ENCODE measurements at places on chromosomes 3 and 15. TPM values are rescaled to one million over a fixed set of nuclear protein-coding genes. Genes with fewer than 3 reads are reported as not detected.

Gene LRRN1
- total RNA-seq = 6.8 TPM

Gene SLC24A5
- total RNA-seq = not detected

Gene TGM4
- total RNA-seq = not detected

Gene SLC9C1
- not detected for total RNA-seq

DNA sequence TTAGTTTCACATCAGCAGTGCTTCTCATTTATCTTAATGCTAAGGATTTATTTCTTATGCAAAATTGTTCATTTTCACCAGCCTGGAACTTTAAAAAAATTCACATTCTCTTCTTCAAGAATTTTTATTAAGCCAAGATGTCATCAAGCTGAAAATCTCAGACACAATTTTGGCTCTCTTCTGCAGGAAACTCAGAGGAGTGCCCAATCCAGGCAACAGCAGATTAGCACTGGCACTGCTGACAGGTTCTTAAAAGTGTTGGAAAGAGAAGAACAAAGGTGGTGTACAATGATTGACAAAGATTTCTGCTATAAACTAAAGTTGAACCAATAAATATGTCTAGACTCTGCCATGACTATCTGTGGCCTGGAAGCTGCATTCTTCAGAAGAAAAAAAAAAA, 479.5 kb downstream of the FHIT start:
- no peaks in the 10 kb centered on the region for H3K4me1 ChIP-seq
- H3K27me3 ChIP-seq = no peaks in the 10 kb centered on the region
- H3K27ac ChIP-seq = no peak overlapping the region
- DNase-seq = no peak
- H3K4me3 ChIP-seq = no peak overlapping the region

DNA sequence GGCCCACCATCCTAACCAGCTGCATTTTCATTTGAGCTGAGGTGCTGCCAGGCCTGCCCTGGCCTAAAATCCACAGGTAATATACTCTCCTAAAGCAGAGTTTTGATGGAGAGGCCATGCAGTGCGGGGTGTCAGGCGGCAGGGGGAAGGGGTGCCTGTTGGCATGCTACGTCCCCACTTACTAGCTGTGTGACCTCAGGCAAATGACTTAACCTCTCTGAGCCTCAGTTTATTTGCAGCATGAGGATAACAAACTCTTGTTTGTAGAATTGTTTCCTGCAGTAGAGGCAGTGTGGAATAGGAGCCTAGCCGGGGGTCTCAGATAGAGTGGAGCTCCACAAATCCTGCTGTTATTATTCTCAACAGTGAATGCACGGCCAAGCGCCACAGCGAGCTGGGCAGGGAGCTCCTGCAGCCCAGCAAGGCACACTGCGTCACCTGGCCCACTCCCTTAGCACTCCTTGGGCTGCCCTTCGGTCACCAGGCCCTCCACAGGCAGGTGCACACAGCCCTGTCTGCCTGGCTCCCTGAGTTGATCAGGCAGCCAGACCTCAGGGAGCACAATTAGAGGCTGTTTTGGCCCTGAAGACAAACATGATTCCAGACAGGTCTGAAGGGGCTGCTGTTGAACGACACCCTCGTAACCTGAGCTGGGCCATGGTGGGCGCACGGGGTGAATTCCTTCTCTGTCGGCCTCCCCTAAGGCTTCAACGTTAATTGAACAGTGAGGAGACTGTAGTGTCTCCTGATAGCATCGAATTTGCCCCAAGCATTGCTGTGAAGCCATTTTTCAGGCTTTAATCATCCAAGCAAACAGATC, 248.8 kb upstream of the LYSMD4 start:
- no peaks in the 10 kb centered on the region for H3K36me3 ChIP-seq
- H3K27ac ChIP-seq = no peak overlapping the region
- no peaks in the 10 kb centered on the region for H3K27me3 ChIP-seq
- H3K4me1 ChIP-seq = no peaks in the 10 kb centered on the region

DNA sequence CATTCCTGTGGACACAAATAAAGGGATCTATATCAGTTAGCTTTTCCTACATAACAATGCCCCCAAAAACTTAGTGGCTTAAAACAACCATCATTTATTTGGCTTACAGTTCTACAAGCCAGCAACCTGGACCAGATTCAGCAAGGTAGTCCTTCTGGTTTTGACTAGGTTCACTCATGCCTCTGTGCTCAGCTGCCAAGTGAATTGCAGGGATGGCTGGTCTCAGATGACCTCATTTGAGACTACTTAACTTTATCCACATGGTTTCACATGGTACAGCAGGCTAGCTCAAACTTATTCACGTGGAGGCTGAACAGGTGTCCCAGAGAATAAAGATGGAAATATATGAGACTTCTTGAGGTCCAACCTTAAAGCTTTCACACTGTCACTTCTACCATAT, 119.3 kb upstream of the BFSP2 start:
- DNase-seq = no peak
- no peak overlapping the region for H3K4me3 ChIP-seq
- no peak overlapping the region for H3K27ac ChIP-seq
- H3K36me3 ChIP-seq = no peaks in the 10 kb centered on the region

DNA sequence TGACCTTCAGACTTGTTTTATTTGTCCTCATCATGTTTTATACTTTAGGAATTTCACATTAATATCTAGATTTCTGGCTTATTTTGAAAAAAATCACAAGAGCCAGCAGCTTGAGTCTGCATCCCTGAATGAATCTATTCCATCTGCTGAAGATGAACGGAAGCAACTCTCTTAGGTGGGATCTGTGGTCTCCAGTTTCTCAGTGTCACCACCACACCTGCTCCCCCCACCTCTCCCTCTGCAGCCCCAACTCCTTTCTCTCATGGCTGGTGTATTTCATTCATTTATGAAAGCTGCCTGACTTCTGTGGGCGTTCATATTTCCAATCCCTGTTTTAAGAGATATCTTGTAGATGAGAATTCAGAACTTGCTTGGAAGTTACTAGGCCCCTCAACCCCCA, 102.1 kb upstream of the AGBL1 start:
- H3K27ac ChIP-seq = no peak overlapping the region
- no peak overlapping the region for H3K4me3 ChIP-seq
- H3K4me1 ChIP-seq = peaks cover 12% of the 10 kb centered on the region
- no peaks in the 10 kb centered on the region for H3K36me3 ChIP-seq
- DNase-seq = no peak

GRCh38 chr3:155019575-155019974, 60.5 kb upstream of the MME start:
- H3K27ac ChIP-seq = no peak overlapping the region
- H3K4me3 ChIP-seq = no peak overlapping the region
- H3K36me3 ChIP-seq = no peaks in the 10 kb centered on the region
- DNase-seq = no peak
- H3K27me3 ChIP-seq = no peaks in the 10 kb centered on the region

DNA sequence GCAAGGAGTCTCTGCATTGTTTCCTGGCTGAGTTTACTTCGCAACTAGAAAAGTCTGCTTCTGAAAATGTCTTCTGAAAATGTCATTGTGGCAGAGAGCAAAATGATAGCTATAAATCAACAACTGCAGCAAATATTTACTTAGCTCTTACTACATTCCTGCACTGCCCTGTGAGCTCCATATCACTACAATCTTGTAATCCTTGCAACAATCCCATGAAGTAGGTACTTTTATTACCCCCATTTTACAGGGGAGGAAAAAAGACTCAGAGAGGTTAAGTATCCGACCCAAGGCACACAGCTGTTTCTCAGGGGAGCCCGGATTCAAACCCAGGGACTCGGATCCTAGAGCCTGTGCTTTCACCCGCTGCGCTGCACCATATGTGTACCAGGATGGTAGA, 34.2 kb upstream of the SPTBN5 start:
- DNase-seq = no peak
- peaks cover 66% of the 10 kb centered on the region for H3K4me1 ChIP-seq
